ENCODE measurements at places on chromosomes 7 and 10.

- DNase-seq = no peak
Measured at GRCh38 chr10:78972160-78972946, 96.4 kb upstream of the ZMIZ1 start.

GRCh38 chr10:92916433-92916832 lies 68.1 kb downstream of the EXOC6 start:
- DNase-seq = no peak

DNA sequence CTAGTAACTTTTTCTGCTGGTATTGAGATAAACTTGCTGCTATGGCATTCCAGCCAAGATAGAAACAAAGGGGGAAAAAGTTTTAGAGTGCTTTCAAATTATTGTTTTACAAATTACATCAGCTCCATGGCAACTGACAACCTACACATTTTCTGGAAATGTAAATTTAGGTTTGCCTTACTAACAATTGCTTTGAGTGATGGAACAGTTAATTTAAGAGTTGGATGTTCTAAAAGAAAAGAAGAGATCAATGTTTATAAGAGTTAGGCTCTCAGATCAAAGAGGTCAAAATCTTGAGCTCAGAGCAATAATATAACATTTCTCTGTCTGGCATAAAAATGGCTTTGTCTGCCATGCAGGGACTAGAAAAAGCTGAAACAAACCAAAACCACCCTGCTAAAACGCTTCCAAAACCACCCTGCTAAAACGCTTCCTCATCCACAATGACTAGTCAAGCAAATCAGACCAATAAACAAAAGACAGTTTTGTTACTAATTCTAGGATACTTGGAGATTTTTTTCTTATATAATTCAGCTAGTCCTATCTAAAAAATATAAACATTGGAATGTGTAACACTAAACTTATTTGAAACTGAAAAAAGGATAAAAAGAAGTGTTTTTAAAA lies 32.3 kb downstream of the ORC5 start:
- DNase-seq = no peak

DNA sequence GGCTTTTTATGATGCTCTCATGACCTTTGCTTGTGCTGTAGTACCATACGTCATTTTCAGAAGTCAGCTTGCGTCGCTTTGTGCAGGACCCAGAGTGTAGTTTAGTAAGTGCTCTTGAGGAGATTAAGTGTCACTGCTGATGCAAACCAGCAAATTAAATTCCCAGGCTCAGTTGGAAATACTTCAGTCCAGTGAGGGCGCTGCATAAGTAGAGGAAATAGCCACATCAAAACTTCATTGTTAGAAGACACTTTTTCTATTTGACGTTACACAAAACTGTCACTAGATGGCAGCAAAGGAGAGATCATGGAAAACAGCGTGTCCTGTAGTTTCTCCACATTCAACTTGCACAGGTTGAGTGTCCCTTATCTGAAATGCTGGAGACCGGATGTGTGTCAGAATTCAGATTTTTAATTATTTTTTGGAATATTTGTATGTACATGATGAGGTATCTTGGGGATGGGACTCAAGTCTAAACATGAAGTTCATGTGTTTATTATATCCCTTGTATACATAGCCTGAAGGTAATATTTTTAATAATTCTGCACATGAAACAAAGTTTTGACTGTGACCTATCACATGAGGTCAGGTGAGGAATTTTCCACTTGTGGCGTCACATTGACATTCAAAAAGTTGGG lies 7.9 kb downstream of the ZNF22 start:
- DNase-seq = no peak

DNA sequence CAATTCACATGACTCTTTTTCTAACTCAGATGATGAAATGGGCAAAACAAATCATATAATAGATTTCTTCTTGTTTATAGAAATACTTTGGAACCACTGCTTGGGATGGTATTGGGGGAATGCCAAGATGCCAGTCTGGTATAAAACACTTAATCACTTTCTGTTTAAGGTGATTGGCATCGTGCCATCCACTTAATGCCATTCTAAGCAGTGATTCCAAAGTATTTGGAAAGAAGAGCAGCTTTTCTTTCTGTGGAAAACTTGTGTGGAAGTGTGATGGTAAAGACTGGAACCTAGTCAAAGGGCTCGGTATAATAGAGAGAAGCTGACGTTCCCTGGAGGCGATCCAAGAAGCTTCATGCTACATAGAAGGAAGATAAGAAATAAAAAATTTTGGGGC lies 120.6 kb downstream of the TMEM26 start:
- DNase-seq = no peak

DNA sequence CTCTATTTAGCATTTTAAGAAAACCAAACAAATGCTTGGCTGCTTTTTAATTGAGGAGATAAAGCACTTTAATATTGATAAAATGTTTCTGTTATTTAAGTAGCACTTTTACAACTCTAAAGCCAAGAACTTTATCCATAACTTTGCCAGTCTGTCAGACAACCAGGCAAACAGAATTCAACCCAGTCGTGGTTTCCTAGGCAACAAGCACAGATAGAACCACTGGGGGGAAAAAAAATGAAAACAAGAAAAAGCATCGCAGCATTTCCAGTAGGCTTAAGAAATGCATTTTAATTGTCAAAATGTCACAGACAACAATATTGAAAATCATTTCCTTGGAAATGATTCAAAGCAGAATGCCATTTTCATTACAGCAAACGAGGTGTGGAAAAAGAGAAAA lies 323.4 kb downstream of the PARD3 start:
- DNase-seq = no peak

- no peak for DNase-seq
Measured at GRCh38 chr7:39402034-39402433, 164.2 kb upstream of the YAE1 start.

DNA sequence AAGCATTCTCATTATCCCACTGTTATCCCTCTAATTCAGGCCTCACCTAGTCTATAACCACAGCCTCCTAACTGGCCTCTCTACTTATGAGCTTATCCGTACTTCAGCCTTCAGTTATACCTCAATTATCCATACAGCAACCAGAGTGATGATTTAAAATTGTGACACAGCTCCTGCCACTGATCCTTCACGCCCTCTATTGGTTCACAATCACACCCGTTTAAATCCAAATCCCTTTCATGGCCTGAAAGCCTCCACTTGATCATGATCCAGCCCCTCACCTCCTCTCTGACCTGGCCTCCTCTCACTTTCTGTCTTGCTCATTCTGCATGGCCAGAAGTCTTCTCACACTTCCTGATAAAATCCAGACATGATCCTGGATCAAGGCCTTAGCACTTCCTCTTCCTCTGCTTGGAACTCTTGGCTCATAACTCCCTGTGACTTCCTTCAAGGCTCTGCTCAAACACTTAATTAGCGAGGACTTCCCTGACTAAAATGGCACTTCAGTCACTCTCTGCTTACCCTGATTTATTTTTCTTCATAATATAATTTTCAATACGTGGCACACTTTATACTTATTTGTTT lies 19.0 kb upstream of the TMEM26 start:
- DNase-seq = no peak

DNA sequence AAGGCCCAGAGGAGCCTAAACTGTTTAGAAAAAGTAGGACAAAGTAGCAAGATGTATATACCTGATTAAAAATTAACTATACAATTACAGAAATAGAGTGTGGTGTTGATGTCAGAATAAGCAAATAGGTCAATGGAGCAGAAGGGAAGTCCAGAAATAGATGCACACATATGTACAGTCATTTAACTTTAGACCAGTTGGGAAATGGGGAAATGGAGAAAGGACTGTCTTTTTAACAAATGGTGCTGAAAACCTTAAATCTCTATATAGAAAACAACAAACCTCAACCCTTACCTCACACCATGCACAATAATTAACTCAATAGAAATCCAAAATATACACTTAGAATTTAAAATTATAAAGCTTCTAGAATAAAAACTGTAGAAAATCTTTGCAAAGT lies 72.2 kb downstream of the CH25H start:
- no peak for DNase-seq

DNA sequence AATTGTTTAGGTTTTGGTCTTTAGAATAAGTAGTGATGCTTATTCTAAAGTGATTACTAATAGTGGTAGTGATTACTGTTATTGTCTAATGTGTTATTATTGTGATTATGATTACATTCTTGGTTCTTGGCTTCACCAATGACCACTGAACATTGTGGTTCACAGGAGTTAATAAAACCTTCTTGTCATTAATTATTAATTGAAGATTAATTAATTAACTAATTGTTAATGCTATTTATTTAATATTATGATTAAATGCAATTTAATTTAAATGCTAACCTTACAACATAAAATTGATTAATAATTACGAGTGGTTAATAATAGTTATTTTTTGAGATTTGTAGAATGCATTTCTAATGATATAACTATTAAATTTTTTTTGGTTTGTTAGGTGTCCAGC lies 747.7 kb upstream of the POM121L12 start:
- no peak for DNase-seq

GRCh38 chr10:80856186-80856585 lies 318.5 kb downstream of the SH2D4B start:
- DNase-seq = no peak

DNA sequence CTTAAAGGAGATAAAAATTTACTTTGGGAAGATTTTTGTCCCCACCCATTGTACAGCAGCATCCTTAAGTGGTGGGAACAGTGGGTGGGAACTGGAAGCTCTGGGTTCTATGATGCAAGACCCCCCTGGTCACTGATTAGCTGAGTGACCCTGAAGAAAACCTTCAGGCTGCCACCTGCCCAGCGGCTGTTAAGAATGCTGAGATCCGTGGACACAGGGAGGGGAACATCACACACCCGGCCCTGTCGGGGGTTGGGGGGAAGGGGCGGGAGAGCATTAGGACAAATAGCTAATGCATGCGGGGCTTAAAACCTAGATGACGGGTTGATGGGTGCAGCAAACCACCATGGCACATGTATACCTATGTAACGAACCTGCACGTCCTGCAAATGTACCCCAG lies 14.5 kb downstream of the CARD11 start:
- DNase-seq = no peak

DNA sequence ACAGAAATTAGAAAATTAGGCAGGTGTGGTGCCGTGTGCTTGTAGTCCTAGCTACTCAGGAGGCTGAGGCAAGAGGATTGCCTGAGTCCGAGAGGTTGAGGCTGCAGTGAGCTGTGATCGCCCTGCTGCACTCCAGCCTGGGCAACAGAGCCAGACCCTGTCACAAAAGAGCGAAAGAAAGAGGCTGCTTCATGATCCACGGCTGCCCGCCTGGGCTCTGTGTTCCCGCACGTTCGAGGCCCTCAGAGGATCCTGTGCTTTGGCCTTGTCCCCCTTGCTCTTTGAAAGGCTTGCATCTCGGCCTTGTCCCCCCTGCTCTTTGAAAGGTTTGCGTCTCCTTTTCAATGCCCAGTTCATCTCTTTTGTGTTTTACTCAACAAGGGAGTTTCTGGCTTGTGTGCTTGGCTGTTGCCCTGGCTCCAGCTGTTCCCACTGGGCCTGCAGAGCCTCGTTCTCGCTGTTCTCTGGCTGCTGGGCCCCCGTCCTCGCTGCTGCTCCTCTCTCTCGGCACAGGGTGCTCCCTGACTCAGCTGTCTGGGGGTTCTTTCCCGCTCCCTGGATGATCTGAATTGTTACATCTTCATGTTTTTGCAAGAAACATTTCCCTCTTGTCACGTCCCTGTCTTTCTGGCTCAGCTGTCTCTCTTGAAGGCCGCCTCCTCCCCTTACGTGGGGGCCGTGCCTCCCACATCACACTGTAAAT lies 45.1 kb upstream of the INPP5A start:
- no peak for DNase-seq

DNA sequence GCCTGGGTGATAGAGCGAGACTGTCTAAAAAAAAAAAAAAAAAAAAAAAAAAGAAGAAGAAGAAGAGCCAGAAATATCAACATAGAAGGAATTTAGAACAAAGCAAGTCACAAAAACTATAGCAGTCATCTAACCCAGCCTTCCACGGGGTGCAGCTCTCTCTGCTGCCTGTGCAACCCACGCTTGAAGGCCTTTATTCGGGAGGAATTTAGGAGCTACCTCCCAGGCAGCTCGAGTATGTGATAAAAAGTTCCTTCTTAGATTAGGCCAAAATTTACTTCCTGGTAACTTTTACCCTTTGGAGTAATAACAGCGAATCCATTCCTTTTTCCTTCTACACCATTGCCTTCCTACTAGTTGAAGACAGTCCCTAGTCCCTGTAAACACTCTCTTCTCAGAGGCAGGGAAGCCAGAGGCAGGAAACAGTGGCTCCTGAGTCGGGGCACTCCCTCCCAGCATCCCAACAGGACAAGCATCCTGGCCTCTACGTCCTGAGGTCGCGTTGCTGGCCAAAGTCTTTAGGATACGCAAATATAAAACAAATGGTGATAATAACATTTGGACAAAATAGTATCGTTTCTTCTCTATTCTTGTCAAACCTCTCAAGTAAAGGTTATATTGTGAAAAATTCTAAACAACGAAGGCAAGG lies 109.3 kb upstream of the KMT2C start:
- no peak for DNase-seq

- DNase-seq = no peak
Measured at GRCh38 chr10:129784291-129784690, 179.8 kb downstream of the EBF3 start.

GRCh38 chr10:118961436-118961835 lies 68.1 kb upstream of the NANOS1 start:
- DNase-seq = no peak

DNA sequence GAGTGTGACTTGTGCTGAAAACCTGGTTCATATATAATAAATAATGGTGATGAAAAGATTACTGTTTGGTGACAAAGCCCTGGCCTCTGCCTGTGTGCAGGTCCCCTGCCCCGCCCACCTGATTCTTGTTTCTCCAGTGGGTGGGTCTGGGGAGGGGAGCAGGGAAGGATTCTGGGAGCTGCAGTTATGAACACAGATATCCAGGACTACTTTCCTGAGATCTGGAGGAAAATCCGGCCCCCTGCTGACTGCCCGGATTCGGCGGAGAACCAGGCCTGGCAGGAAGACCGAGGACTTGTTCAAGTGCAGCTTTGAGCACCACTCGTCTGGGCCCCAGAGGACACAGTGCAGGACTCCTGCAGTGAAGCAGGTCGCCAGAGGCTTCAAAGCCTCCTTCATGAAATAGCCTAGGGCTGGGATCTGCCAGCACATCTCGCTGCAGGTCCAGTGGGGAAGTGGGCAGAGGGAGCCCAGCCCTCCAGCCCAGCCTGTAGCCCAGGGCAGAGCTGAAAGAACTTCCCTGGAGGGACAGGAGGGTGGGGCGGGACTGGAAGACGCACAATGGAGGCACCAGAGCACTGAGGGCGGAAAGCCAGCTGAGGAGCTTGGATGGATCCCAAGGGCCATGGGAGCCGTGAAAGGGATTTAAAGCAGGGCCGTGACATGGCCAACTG lies 7.0 kb downstream of the ATP6V0E2 start:
- no peak for DNase-seq

- no peak for DNase-seq
Measured at GRCh38 chr7:99267481-99267840, 5.2 kb upstream of the MYH16 start.

GRCh38 chr7:1912593-1913465 lies 242.8 kb downstream of the ELFN1 start:
- DNase-seq = no peak

DNA sequence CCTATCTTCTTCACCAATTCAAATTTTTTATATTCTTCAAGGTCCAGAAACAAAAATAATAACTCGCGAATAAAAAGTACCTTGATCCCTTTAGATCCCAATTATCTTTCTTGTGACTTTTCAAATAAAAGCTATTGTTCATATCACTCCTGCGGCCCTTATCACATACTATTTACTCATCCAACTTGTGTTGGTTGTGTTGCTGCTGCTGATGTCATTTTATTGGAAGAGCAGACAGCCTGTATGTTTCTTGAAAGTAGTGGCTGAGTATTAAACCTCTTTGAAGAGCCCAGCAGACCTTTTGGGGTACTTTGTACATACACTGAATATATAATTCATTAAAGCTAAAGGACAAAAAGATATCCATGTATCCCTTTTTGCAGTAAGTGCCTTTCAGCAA lies 231.7 kb downstream of the CTNNA3 start:
- DNase-seq = no peak
